Pancreas (tissue), 10 donors: ENCODE measurements at places on chromosomes 4 and X. TPM values are rescaled to one million over a fixed set of nuclear protein-coding genes. Genes with fewer than 3 reads are reported as not detected.

The FAM9A gene
- not detected for total RNA-seq

The MAGEA10 gene
- total RNA-seq: not detected

The FABP2 gene
- not detected for total RNA-seq

DNA sequence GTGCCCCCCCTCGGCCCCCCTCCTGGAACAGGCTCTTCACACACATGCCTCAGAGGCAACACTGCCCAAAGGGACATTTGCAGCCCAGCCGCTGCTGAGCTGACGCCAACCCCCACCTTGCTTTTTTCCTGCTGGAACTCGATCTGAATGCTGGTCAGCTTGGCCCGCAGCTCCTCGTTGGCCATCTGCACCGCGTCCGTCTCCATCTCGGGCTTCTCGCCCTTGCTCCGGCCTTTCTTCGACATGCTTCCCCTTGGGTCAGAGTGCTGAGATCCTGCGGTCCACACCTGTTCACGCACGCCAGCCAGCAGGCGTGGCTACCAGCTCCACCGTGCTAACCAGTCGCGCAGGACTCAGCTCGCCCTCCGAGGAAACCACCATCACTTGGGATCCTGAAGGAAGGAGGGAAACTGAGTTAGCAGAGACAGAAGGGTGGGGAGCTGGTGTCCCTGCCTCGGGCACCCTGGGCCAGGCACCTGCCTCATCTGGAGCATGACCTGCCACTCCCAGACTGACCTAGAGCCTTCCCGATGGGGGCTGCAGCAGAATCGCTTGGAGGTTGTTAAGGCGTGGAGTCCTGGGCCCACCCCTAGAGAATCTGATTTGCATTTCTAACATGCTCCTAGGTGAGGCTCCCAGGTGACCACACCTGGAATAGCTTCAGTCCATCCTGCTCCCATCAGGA is 87.6 kb downstream of the JAKMIP1 start:
- no peak for DNase-seq

DNA sequence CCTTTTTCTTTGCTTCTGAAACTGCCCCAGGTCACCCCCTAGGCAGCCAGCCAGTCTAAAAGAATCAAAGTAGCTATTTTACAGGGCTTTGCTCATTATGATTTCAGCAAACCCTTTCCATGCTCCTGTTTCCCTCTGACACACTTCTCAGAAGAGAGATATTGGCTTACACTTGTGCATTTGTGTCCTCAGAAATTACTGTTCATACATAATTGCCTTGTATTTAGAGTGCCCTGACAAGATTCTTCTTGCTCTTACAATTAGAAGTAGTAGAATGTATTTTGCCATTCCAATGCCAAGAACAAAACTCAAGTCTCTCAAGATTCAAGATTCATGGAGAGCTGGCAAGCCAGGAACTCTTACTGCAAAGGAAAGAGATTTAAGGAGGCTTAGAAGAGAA is 531.0 kb upstream of the ZFP42 start:
- no peak for DNase-seq

- no peak for DNase-seq
Observed at GRCh38 chr4:174406383-174406782, 115.9 kb downstream of the HPGD start.

DNA sequence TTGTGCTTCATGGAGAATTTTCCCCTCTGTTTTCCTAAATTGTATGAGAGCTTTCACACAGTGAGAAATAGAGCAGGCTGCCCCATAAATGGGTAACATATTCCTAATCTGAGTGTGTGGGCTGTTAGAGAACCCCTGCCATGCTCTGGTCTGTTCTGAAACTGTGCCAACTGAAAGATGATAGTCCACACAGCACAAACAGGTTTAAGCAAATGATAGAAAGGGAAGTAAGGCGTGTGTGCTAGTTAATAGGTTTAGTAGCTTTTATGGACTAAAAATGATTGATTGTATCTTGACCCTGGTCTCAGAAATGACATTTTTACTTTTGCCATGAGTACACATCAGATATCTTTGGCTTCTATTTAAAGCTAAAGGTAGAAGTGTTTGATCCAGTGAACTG is 106.2 kb downstream of the PRRG1 start:
- DNase-seq: no peak

DNA sequence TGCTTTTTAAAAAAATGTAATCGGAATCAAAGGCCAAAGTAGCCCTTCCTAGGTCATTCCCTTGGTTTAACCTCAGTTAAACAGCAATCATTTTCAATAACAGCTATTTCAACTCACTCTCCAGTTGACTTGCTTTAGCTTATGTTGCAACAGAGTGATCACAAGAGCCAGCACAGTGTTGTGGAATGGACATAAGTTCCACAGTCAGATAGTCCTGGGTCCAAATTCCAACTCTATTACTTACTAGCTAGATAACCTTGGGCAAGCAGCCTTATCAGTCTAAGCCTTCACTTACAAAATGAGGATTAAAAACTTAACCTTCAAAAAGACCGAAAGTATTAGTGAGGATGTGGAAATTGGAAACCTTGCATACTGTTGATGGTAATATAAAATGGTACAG is 9.2 kb upstream of the GPC3 start:
- no peak for DNase-seq

DNA sequence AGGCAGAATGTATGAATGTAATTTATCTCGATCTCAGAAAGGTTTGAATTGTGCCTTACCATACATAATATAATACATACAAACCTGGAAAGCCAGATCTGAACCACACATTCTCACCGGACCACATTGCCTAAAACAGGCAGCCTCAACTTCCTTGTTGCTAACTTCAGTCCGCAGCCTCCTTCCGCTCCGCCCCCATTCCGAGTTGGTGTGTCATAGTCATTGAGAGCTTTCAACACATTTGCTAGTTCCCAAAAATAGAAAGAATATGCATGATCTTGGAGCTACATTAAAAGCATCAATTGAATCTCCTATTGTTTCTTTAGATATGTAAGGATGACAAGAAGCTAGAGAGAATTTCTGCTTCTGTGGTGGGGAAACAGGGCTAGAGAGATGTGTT is 127.2 kb downstream of the ARHGEF9 start:
- DNase-seq: no peak

DNA sequence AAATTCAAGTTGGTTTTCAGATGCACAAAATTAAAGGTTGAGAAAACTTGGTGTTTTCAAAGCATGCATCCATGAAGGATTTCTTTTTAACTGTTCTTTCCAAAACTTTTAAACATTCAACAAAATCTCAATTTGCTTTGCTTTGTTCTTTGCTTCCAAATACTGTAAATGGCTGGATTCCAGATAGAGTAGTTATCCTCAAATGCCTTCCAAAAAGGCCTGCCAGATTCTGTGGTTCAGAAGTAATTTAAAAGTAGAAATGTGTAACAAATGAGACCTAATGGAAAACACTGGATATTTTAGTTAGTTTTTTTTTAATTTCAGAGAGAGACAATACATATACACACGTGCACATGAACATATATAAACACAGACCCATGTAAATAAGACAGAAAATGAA is 97.3 kb downstream of the NR3C2 start:
- no peak for DNase-seq

DNA sequence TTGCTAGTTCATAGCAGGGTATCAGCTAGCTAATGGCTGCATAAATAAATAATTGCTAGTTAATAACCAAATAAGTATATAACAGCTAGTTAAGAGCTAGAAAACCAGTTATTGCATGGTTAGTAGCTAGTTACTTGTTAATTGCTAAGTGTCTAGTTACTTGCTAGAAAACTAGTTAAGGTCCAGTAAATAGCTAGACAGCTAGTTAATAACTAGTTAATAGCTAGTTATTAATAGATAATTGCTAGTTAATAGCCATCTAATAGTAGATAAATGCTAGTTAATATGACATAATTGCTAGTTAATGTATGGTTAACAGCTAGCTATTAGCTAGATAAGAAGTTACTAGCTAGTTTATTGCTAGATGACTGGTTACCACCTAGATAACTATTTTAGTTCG is 629.9 kb upstream of the CT83 start:
- no peak for DNase-seq

- DNase-seq: no peak
Observed at GRCh38 chr4:68960294-68961163, 8.9 kb upstream of the UGT2A3 start.

DNA sequence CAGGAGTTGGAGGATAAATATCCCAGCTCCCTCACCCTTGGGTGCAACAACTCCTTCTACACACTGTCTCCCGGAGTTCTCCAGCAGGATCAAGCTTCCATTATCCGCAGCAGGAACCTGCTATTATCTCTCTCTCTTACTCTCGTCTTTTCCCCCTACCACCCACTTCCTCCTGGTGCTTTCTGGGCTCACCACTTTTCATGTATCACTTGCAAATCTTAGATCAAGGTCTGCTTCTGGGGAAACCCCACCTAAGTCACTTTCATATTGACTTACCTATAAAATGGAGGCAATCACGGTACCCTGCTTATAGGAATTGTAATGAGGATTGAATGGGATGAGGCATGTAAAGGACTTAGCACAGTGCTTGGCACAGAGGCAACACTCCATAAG is 589.5 kb downstream of the BCOR start:
- DNase-seq: no peak

DNA sequence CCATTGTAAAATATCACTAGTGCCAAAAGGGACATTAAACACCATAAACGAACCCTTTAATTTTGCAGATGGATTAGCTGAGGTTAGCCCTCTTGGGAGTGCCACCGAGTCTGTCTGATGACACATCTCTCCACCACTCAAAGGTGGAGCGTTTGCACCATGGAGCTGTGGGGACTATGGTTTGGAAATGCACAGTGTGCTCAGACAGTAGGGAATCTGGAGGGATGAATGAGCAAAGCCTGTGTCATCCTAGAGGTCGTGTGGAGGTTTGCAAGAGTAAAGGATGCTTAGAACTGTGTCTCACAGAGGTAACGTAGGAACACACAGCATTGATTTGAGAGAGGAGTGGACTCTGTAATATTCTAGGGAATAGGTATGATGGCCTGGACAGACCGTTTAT is 93.7 kb downstream of the CLNK start:
- no peak for DNase-seq

GRCh38 chr4:23084559-23085248 is 392.0 kb downstream of the GBA3 start:
- no peak for DNase-seq
